ENCODE measurements at places on chromosomes 4 and X. TPM values are rescaled to one million over a fixed set of nuclear protein-coding genes. Genes with fewer than 3 reads are reported as not detected.

ARAP2 gene
- total RNA-seq, result 10.5 TPM

RASSF6 gene
- total RNA-seq, result not detected

NDP gene
- 0.24 TPM for total RNA-seq

ALB gene
- total RNA-seq, result 1.4 TPM

JADE3 gene
- 6.1 TPM for total RNA-seq

IQCM gene
- total RNA-seq, result not detected

MED12 gene
- 51.5 TPM for total RNA-seq

MXRA5 gene
- total RNA-seq, result 13.5 TPM

PROM1 gene
- 8.0 TPM for total RNA-seq

BMP3 gene
- total RNA-seq, result 1.3 TPM

- DNase-seq, result no peak
These were observed 417.2 kb downstream of the CFAP47 start for GRCh38 chrX:36336751-36337150.

DNA sequence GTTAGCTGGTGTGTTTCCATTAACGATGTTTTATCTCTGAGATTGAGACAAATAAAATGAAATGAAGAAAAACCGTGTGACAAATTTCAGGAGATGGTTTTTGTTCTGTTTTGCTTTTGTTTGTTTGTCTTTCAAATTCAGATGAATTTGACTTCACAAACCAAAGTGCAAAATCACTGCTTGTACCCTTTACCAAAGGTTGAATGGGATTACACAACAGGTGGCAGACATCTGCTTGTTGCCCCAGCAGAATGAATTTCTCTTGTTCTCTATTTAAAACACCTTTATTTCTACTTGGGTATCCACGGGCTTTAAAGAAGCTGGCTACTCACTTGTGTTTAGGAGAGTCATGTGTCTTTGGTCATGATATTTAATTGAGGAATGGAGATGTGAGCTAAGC lies 239.7 kb upstream of the CLNK start:
- DNase-seq, result no peak

- DNase-seq, result no peak
These were observed 724 bp downstream of the THOC2 start for GRCh38 chrX:123731987-123732669.

DNA sequence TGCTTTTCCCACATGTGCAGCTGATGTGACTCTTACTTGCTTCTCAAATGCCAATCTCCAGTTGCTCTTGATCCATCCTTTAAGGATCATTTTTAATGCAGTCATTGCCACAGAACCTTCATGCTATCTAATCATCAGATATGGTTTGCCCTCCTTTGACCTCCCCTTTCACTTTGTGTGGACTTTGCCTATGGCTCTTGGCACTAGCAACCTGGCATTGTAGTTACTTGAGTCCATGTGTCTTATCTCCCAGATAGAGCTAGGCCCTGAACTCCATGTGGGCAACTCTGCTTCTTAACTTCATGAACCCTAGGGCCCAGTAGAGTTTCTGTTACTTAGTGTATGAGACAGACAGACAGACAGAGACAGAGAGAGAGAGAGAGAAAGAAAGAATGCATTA lies 41.6 kb downstream of the MTM1 start:
- no peak for DNase-seq

- DNase-seq, result peak; percentile 67
These were observed 20.5 kb downstream of the MAEA start for GRCh38 chr4:1310031-1310795.

GRCh38 chr4:61251129-61251528 lies 51.0 kb downstream of the ADGRL3 start:
- no peak for DNase-seq

DNA sequence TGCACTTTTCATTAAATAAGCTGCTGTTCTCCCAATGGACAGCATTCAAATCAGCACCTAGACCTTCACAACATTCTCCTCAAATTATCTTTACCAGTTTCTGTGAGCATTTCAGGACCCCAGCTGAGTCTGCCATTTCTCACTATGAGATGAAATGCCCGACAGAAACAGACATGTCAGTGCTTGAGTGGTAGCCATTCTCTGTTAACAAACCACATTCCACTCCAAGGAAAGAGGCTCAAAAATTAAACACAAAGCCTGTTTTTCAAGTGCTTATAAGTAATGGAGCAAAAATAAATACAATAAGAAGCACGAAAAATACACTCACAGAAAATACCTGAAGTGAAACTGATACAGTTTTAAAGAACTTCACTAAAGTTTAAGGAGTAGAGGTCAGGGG lies 320.2 kb upstream of the PRPS2 start:
- DNase-seq, result no peak

DNA sequence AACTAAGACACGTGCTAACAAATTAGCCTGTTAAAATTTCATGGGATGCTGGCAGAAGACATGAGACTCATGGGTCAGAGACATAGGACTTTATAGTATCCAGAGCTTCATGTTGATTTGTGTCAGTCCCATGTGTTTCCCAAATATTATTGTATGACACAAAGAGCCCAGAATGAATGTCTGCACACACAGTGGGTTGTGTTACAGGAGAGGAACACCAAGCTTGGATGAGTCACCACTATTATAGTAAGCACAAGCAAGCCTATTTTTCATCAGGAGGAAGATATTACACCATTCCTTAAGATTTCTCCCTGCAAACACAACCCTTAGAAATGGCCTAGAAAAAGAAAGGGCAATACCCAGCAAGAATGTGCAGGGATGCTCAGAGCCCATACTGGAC lies 15.4 kb downstream of the BBS12 start:
- no peak for DNase-seq

DNA sequence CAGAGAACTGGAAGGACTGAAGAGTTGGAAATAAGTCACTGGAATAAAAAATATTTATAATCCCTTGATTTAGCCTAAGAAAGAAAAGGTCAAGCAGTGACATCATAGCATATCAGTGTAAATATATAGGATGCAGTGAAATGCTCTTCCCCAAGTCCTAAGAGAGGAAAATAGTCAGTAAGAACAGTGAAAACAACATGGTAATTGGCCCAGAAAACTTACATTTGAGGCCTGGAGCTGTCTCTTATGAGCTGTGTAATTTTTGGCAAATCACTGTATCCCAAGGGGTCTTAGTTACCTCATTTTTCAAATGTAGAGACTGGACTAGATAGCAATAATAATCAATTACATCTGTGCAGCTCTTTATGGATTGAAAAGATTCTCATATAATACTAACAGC lies 255.7 kb upstream of the AR start:
- no peak for DNase-seq

DNA sequence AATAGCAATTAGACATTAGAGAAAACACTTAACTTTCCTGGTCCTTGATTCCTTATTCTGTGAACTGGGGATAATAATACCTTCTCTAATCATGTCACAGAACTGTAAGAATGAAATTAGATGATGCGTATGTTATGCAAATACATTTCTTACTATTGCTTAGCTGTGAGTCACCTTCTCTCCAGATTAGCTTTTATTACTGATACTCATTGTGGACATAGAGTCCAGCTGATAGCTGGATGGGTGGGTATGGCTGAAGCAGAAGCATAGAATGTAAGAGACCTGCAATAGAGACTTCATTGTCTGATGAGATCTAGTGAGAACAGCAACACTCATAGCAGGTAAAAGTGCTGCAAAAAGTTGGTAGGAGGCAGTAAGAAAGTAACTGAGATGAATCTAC lies 437.2 kb upstream of the ZFP42 start:
- no peak for DNase-seq

- no peak for DNase-seq
These were observed 353.4 kb upstream of the TACR3 start for GRCh38 chr4:104073229-104073628.

DNA sequence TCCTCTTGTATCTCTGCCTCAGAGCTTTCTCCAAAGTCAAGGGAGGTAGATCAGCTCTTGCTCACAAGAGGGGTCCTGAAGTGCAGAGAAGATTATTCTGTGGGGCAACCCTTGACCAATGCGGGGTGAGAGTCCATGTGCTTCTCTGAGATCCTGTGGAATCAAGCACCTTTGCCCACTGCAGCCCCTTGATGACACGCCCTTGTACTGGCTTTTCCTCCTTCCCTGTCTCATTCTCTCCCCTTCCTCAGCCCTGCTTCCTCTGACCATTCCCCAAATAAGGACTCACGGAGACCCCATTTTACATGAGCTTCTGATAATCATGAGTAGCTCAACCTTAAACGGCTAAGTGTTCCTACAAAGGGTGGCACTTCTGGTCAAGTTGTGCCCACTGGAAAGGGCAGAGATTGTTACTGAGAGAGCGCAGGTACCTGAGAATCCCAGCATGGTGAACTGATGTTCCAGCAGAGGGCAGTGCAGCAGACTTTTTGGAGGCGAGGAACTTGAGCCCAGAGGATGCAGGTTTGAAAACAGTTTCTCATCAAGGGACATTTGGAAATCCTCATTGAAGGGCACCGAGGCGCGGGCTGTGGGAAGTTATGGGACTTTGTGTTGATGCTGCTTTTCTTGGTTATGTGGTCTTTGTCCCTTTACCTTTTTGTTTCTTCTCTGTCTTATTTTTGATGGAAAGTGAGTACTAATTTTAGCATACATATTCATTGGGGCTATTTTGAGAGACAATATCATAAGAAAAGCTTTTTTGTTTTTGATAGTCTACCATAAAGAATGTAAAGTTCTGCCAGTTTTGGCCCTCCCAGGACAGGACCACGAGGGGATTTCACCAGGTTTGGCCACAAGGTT lies 201.3 kb downstream of the RBM46 start:
- DNase-seq, result peak; percentile 57

DNA sequence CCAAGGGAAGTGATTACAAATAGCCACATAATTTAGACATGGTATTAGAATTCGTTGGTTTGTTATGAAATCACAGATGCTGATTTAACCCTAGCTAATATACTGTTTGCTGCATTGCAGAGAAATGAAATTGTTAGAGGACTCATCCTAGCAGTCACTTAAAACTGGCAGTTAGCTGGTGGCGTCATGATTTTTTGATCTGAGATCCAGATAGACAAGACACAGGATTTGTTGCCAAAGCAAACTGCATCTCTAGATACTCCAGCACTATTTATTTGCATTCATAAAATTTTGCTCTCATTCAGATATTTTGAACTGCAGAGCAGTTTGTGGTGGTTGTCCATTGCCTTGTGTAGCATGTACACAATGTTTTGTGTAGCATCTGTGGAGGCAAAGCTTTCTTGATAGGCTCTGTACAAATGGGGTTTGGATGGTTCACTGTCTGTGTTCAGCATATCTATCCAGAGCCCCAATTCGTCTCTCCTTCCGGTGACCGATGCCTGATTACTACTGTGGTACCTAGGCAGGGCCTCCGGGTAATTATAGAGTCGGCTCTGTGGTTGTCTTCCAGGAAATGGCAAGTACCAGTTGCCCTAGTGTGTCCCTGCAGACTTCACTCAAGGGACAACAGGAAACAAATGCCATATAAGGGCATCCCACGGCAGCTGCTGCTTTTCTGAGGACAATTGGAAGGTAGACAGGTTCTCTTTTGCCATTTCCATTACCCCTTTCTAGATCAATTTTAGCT lies 30.1 kb upstream of the SPARCL1 start:
- DNase-seq, result no peak

DNA sequence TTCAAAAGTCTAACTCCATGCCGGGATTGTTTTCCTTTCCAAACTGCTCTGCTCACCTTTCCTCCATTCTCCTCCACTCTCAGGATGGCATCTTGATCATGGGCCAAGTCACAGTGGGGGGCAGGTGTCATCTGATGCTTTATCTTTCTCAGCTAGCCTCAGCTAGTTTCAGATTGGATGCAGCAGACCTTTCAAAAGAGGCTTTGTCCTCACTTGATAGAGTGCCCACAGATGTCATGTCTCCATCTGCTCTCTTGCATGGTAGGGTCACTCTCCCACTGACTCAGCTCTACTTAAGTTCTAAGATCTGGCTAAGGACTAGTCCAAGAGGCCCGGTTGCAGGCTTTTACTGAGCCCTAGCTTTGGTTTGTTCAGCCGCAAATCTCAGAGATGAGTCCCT lies 341.8 kb upstream of the GALNT7 start:
- no peak for DNase-seq

DNA sequence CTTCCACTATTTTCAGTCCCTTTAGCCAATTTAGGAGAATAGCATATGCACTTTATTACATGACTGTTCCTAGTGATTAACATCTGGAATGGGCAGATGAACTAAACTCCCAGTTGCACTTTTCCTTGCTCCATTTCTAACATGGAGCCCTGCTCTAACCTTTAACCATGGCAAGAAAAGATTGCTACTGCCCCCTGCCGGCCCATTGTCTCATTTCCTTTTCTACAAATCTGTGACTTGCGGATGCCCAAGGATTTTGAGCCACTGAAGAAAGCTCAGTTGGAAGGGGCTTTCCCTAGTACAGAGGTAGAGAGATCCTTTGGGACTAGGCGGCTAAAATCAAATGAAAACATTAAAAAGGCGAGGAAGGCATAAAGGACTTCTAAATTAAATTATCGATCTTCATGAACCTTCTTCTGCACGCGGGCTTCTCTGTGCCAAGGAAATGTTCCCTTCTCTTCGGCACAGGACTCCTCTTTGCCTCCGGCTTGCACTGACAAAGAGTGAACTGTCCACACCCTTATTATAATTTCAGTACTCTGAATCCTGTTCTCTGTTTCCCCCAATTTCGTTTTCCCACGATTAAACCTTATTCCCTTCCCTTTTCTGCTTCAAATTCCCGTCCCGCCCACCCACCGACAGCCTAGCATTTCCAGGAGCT lies 577 bp upstream of the GLRA2 start:
- DNase-seq, result peak; percentile 67

- DNase-seq, result no peak
These were observed 43.9 kb upstream of the SFRP2 start for GRCh38 chr4:153832720-153833287.

- no peak for DNase-seq
These were observed 86.7 kb downstream of the PSAPL1 start for GRCh38 chr4:7347981-7348380.

DNA sequence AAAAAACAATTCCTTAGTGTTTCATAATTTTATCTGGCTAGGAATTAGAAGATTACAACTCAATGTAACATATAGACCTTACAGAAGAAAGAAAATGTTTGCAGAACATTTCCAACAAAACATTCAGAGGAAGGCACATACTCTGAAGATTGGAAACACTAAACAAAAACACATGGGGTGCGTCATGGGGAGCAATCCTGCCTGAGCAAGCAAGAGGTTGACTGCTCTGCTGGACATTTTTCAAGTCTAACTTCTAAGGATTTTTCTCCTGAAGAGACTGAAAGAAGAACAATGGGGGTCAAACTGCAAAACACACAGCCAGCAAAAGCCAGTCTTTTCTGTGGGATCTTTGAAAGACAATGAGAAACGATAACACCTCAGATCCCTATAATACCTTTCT lies 182.8 kb downstream of the GUCY2F start:
- DNase-seq, result no peak

- no peak for DNase-seq
These were observed 13.8 kb downstream of the GEMIN8 start for GRCh38 chrX:14015941-14016340.

DNA sequence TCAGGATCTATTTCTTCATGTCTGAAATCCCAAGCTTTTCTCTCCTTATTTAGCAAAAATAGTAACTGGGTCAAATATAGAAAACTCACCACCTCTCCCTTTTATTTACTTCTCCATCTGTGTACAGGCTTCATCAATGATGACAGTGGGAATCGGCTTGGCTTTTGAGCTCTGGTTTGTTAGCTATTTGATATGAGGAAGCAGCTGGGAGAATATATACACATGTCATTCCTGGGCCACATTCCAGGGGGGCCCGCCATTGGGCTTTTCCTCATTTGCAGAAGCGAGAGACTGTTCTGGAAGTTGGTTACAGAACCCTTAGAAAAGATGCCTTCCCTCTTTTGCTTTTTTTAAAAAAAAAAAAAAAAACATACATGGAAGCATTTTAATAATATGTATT lies 107.4 kb upstream of the F9 start:
- DNase-seq, result peak; percentile 51

GRCh38 chr4:162685410-162685809 lies 481.3 kb downstream of the NAF1 start:
- DNase-seq, result no peak
